ENCODE measurements at places on chromosomes 16 and 17.
A peak's percentile ranks its signal among the peaks of the same experiment; 100 is the strongest.

DNA sequence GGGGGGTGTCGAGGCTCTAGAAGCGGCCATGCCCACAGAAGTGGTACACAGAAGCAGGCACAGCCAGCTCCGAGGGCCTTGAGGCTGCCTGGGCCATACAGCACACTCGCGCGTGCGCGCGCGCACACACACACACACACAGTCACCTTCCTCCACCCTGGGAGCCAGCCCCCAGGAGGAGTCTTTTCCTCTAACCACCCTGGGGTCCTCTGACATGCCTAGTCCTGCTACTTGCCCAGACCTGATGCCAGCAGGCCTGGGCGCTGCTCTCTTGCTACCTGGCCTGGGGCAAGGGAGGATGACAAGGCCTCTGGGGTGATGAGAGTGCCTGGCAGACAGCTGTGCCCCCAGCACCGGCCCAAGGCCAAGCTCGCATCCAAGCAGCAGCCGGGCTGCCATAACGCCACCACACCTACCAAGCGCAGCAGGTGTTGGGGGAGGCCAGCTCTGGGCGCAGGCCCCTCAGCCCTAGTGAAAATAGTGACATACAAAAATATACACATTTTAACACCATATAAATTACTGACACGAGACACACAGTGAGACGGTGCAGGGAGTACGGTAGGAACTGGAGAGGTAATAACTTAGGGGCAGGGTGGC, 41.1 kb downstream of the TSC2 start:
- no peak for DNase-seq

DNA sequence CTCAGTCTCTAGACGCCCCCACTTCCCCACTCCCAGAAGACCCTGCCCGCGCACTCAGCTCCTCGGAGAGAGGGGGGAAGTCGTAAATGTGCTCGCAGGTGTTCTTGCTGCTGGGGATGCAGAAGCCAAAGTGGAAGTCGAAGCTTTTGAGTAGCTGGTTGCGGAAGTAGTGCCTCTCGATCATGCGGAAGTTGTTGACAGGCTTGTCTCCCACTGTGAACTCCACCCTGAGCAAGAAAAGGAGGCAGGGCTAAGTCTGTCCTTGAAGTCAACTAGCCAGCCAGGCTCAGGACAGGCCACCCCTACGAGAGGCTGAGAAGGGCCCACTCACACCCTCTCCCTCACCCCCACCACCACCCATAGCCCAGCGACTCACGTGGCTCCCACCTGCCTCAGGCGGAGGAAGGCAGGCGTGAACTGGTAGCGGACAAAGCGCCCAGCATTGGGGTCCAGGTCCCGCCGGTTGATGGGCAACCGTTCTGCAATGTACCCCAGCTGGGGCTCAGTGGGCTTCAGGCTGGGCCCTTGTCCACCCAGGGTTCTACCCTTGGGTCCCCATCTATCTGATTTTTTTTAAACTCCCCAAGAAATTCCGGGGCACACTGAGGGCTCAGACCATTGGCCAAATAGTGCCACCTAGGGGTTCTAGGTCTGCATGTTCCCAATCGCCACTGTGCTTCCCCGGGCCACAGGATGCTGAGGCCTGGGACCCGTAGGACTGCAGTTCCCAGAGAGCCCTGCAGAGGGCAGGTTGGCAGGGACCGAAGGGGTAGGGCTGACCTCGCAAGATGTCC, 4.6 kb downstream of the UNC119 start:
- DNase-seq: peak; percentile 91

DNA sequence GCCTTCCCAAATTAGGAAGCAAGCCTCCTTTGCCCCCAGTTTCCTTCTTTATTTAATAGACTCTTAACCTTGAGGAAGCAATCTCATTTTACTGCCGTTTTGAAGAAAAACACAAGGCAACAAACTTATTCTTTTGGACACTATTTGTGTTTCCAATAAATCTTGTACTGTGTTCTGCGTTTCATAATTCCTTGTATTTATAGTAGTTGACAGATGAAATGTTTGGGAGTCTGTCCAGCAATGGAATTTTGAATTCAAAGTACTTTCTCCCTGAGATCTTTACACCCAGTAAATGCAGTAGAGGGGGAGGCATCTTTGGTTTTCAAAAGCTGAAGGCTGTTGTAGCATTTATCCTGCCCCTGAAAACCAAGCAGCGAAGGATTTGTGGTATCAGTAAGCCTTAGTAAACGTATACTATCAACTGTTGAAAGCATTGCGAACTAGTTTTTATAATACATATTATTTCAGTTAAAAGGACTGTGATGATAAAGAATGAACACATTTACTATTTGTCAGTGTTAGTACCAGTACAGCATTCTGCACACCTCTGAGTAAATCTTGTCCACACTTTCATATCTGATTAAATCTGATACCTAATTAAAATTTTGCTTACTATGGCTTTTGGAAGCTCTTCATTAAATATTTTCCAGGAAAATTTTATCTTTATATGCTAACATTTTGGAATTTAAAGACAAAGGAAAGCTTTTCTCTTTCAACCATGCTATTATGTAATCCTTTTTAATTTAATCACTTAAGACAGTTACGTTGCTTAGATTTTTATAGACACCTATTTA, 83.1 kb downstream of the TNRC6C start:
- no peak for DNase-seq

DNA sequence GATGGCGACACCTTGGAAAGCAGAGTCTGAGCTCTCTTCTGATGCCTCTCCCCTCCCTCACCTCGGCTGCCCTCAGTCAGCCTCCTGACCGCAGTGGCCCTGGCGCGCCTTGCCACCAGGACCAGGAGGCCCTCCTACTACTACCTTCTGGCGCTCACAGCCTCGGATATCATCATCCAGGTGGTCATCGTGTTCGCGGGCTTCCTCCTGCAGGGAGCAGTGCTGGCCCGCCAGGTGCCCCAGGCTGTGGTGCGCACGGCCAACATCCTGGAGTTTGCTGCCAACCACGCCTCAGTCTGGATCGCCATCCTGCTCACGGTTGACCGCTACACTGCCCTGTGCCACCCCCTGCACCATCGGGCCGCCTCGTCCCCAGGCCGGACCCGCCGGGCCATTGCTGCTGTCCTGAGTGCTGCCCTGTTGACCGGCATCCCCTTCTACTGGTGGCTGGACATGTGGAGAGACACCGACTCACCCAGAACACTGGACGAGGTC, 4.4 kb downstream of the GPR142 start:
- no peak for DNase-seq

DNA sequence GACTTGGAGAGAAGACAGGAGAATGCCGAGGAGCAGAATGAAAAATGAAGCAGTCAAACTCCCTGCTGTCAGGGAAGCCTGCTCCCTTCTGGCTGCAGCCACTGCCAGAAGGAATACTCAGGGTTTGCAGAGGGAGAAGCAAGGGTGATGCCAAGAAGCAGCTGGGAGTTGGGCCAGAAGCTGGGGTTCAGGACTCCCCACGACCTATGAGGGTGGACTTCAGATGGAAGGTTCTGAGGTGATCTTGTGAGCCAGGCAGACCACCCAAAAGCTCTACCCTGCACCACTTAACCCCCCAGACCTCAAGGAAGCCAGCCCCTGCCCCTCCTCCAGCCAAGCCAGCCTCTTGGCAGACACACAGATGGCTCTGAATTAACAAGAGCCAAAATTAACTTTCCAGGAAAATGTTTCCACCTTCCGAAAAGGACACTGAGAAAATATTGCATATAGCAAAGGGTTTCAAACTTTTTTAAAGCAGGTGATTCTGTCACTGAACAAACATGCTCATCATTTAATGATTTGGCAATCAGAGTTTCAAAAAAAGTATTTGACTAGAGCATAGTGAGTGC, 126.0 kb upstream of the ERCC4 start:
- no peak for DNase-seq
